ENCODE measurements at places on chromosomes 13 and 19.

- no peak for DNase-seq
These were observed 21.9 kb downstream of the LCP1 start for GRCh38 chr13:46160065-46160464.

GRCh38 chr13:73991384-73991783, 142.8 kb downstream of the KLF12 start:
- DNase-seq = no peak

GRCh38 chr19:14412324-14412995, 6.7 kb downstream of the DDX39A start:
- no peak for DNase-seq

GRCh38 chr13:94996445-94996844, 284.1 kb upstream of the SOX21 start:
- DNase-seq = no peak

GRCh38 chr19:12778017-12778904, 2.9 kb upstream of the HOOK2 start:
- DNase-seq = no peak

DNA sequence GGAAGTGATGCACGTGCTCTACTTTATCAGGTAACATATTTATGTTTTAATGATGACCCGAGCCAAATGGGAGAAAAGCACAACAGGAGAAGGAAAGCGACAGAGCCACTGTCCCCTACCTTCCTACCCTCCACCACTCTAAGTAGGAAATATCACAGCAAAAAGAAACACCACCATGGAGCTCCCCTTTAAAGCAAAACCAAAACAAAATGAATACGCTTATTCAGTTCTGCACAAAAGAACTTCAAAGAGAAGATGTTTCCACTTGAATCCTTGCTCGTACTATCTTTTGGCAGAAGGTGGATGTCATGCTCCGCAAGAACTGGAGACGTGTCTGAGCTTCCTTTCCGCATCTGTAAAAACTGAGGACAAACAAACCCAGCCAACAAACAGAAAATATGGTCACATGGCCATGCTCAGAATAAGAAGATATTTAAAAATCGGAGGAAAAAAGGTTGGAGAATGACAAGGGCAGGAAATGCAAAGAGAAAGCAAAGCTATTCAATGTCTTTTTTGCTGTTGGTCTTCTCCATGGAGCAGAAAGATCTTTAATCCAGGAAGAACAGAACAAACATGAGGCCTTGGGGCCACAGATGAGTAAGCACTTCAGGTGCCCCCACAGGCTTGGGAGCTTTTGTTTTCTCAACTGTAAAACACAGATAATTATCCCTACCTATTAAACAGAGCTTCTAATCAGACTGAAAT, 19.5 kb downstream of the N4BP2L1 start:
- no peak for DNase-seq
